GM04504 (cell line): ENCODE measurements at places on chromosomes 5 and 9.

GRCh38 chr9:116800885-116801284 lies 113.8 kb downstream of the TRIM32 start:
- DNase-seq: no peak

DNA sequence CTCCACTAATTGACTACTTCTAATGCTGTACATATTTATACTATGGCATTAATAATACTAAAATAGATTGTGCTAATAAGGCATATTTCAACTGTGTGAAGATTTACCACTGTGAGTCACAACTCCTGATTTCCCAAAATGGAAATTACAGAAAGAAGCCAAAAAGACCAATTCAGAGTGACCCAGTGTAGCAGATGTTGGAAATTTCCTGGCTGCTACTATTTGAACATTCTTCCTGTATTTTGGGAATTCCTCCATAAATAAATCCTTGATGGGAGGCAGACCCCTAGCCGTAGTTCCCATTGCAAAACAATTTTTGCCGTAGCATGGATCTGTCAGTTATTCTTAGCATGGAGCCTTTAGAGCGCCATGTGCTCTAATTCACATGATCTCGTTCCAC lies 11.4 kb upstream of the PRUNE2 start:
- no peak for DNase-seq

- no peak for DNase-seq
Measured at GRCh38 chr9:101062686-101063085, 34.2 kb downstream of the PLPPR1 start.

GRCh38 chr9:21974343-21974721 lies 19.9 kb downstream of the CDKN2A start:
- DNase-seq: no peak

- no peak for DNase-seq
Measured at GRCh38 chr5:154209591-154210081, 19.1 kb downstream of the GALNT10 start.

GRCh38 chr5:58012102-58012501 lies 447.8 kb downstream of the PLK2 start:
- no peak for DNase-seq

DNA sequence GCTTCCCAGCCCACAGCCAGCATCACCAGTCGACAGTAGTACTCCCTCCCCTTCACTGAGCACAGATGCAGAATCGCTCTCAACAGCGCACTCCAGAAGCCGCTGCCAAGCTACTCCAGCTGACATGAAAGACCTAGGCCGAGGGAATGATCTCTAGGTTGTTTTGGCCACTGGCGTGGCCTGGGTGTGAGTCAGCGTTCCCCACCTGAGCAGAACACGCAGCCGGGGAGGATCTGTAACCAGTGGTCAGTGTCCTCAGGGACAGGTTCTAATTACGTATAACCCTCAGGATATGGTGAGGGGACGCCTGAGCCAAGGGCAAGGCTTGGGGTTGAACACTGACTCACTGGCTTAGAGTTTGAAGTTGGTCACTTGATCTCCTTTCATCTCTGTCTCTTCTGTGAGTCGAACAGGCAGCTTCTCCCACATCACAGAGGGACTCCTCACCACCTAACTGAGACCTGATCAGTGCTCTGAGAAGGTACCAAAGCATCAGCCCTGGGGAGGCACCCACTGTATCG lies 76.9 kb upstream of the IL17B start:
- DNase-seq: no peak

DNA sequence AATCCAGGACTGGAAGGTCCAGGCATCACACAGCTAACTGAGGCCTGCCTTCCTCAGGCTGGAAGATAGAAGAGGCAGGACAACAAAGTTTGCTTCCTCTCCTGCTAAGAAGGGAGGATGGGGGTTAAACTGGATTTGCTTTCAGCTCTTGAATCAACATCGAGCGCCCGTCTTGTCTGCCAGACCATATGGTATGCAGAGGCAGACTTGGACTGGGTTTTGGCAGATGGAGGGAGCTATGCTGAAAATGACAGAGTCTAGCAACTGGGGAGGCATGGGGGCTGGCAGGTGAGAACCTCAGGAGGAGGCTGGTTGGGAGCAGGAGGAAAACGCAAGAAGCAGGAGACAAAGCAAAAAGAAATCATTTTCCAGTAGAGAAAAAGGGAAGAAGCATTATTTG lies 289.5 kb upstream of the IL12B start:
- no peak for DNase-seq

DNA sequence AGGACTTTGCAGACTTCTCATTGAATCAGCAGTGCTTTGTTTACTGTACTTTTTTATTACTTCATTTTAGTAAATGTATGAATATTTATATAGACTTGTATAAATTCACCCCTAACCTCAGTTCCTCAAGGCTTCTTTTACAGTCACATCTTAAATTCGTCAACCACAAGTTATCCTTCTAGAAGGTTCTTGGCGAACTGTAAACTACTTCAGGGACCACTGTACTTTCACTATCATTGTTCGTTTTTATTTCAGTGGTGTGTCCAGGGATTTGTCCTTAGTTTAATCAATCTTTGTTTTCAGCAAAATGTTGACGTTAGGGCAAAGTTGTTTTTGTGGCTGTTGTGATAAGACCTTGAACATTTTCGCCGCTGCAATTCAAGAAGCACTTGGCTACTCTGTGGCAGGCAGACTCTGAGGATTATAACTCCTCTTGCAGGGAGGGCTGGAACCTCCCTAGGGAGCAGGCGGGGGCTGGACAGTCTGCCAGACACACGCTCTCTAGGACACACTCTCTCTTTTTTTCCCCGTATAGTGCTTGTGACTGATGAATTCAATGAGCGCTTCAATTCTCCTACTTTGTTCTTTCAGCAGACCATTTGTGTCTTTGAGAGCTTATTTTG lies 252.8 kb downstream of the FBXL7 start:
- DNase-seq: no peak

GRCh38 chr5:127031147-127031862 lies 947 bp upstream of the MARCHF3 start:
- DNase-seq: no peak

DNA sequence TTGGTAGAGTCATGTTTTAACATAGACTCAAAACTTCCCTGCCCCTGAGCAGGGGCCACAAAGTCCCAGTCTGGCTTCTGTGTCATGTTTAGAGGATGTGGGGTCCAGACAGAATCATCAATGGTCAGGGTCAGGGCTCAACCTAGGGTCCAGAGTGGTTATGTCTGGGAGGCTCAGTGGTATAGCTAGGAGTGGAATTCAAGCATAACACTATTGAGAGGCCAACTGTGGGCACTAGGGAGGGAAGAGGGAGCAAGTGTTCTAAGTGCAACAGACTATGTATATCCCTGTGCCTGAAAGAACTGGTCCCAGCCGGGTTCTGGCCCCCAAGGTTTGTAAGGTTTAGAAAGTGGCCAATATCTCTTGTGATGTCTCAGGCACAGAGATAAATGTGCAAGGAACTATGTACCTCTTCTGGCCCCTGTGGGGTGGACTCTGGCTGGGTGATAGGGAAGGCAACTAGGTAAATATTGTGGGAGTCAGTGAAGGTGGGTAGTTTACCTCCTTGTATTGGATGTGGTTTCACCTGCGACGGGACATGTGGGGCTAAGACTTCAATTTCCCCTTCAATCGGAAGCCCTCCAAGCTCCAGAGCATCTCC lies 14.0 kb downstream of the MYORG start:
- no peak for DNase-seq

DNA sequence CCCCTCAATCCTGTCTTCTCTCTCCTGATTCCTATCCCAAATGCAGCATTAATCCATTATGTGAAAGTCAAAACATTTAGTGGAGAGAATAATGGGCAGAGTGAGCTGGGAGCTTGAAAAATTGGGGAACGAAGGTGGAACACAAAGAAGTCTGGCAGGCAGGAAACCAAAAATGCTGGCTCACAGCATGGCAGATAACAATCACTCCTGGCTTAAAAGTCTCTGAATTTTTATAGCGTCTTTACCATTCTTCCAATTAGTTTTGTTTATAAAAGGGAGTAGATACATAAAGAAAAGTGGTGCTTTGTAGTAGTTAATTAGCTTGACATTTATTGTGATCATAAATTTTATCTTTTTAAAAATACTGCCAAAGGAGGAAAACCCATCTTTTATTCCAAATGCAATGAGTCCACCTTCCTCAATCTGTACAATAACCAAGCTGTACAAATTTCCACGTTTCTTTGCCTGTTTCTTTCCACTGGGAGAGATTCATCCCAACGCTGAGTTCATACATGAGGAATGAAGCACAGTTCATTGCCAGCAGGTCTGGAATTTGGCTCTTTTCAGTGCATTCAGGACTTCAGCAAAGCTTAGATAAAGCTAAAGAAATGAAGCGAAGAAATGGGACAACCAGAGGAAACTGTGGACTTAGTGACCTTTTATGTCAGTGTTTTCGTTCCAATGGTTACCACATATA lies 174.7 kb downstream of the HMHB1 start:
- DNase-seq: peak; percentile 62

GRCh38 chr9:129011761-129012181 lies 16.4 kb downstream of the SH3GLB2 start:
- DNase-seq: no peak

DNA sequence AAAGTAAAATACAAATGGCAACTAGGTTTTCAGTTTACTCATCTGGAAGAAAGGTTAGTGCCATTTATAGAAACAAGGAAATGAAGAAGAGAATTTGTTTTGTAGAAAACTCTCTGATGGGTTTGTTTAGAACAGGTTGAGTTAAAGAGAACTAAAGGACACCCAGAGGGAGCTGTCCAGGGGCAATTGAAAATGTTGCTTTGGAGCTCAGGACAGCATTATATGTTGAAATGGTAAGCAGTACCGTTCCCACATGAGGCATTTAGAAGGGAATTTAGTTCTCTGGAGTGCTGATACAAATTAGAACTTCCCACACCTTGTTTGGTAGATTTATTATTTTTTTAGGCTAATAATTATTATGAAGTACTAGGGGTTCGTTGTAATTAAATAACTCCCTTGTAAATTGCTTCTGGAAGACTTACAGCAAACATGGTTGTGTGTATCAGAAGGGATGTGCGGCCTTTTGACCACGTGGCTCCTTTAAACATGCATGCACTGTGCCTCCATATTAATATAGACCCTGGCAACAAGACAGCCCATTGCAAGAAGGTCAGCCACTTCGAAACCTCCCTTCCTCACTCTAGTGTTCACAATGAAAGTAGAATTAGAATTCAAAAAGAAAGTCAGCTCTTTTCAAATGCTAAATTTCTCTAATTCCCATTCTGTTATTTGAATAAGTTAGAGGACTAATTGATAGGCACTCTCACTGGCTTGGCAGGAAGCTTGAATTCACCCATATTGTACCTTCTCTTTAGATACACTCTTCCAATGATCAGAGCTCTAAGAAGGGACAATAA lies 71.7 kb downstream of the ZNF462 start:
- DNase-seq: no peak

GRCh38 chr5:119270121-119270565 lies 85.7 kb upstream of the TNFAIP8 start:
- no peak for DNase-seq

DNA sequence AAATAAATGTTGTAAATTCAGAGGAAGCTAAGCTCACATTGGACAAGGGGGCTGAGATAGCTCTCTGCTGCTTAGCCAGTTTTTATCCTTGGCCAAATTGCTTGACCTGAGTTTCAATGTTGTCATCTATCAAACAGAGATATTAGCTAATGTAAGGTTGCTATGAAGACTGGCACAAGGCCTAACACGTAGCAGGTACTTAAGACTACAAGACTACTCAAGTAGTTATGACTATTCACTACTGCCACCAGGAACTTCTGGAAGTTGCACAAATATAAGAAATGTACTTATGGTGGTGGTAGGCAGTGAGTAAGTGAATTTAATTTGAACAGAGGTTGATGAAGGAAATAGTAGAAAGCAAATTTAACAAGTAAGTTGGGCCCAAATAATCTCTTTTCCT lies 17.4 kb upstream of the FYB1 start:
- no peak for DNase-seq

DNA sequence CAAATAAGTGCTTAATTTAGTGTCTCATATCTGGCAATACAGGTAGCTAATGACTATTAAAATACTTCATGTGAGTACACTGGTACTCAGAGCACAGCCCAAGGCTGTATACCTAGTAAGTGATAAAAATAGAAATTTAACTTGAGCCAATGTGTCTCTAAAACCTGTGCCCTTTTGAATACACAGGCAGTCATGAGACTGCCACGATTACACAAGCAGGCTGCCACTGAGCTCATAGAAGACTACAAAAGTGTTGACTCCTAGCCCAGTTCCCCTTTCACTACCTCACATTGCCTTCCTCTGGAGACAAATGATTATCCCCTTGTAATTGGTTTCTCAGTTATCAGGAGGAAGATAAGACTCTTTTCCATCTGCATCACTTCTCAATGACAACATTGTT lies 66.3 kb upstream of the PAPPA start:
- DNase-seq: no peak

GRCh38 chr9:38394416-38394815 lies 1.9 kb downstream of the ALDH1B1 start:
- DNase-seq: no peak

DNA sequence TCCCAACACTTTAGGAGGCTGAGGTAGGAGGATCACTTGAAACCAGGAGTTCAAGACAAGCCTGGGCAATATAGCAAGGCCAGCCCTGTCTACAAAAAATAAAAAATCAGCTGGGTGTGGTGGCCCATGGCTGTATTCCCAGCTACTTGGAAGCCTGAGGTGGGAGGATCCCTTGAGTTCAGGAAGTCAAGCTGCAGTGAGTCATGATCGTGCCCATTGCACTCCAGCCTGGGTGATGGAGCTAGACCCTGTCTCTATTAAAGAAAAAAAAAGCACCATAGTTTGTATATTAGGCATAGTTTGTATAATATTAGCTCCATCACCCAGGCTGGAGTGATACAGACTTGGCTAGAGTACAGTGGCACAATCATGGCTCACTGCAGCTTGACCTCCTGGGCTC lies 9.6 kb upstream of the NME5 start:
- peak; percentile 73 for DNase-seq

GRCh38 chr9:129405089-129405826 lies 215.6 kb downstream of the C9orf50 start:
- no peak for DNase-seq

DNA sequence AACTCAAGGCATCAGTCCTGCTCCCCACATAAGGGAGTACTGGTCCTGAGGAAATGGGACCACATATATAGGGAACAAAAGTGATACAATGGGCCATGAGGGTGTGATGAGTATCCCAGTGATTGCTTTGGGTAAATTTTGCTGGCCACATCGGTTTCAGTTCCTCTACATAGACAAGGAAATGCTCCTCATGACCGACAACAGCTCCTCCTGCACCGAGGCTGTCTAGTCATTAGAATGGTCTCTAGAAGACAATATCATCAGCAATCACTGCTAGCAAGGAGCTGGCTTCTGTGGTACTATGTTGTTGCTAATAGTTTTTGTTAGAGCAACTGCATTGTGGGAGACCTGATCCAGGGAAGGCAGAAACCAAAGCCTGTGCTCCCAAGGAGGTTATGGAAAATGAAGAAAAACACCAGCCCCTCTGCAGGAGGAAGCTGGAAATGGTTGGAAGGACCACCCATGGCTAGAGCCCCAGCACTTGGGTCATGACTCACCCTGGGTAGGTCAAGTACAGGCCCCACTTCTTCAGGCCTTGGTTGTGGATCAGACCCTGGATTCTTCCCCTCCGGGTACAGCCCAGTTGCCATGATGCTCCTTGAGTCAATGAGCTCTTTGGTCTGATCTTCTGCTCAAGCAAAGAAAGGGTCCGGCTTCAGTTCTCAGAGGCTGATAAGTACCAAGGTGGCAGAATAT lies 3.4 kb upstream of the CTSL start:
- no peak for DNase-seq
